ENCODE measurements at places on chromosomes 7 and 10.

DNA sequence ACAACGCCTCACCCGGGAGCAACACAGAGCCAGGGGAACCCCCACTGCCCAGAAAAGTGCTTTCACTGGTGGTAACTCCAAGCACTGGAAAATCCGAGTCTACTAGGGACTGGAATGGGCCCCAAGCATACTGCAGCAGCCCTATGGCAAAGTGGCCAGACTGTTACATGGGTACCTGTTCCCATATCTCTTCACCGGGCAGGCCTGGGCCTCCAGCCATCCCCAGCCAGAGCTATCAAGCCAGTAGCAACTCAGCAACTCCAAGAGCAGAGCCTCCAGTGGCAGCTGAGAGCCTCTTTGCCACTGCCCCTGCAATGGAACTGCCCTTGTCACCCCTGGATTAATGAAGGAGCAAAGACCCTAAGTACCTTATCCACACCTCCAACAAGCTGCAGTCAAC, 73.5 kb downstream of the HBP1 start:
- DNase-seq, result no peak

DNA sequence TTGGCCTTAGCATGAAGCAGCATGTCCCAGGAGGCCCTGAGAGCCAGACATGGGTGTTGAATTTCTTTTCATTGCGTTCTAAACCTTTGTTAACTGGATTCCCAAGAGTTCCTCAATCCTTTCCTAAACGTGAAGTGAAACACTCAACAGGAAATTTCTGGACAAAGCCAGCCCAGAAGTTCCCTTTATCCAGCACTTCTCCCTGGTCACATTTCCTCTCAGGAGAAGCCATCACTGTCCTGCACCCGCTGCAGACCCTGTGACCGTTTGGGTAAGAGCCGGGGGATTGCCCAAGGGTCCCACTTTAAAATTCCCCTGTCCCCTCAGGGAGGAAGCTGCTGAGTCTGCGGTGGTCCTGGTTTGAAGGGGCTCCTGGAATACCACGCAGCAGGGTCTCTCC, 88.0 kb upstream of the ZPBP start:
- DNase-seq, result no peak

DNA sequence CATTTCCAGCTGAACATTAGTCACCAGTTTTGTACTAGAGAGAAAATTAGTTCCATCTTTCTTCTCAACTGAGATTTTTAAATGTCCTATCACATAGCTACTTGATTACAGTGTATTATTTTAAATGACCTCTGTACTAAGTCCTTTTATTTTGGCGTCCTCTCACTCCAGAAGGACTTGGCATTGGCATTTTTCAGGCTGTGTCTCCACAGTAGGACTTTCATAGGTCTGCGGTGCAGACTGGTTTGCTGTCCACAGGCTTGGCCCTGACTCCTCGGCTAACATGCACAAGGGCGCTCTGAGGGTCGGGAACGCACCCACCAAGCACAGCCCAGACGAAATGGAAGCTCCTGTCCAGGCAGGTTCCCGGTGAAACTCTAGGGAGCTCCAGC, 6.5 kb downstream of the PTPRE start:
- no peak for DNase-seq

GRCh38 chr7:99551334-99551733, 580 bp downstream of the FAM200A start:
- no peak for DNase-seq

- no peak for DNase-seq
These were observed 75.3 kb downstream of the GLI3 start for GRCh38 chr7:42161719-42162118.

DNA sequence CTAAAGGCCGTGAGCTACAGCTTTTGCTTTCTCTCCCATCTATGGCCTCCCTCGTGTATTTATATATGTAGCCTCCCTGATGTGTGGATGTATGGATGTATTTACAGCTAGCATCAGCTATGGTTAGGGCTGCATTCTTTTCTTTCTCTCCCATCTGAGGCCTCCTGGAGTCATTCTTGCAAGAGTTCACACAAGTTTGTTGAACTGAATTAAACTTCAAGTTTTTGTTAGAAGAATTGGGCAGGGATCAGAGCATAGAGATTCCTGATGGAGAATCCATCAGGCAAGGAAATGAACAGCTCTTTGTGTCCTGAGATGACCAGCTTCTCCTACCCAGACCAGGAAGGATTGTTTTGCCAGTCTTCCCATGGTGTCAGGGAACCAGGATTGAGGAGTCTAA, 60.3 kb downstream of the AHCYL2 start:
- DNase-seq, result no peak

GRCh38 chr10:87503886-87504285, 807 bp upstream of the MINPP1 start:
- DNase-seq, result no peak
